Colonic mucosa (tissue), 4 donors: ENCODE measurements at places on chromosomes 5 and 9. TPM values are rescaled to one million over a fixed set of nuclear protein-coding genes. Genes with fewer than 3 reads are reported as not detected.

Gene NOXA1
- 27.5 TPM for total RNA-seq

Gene RNF208
- total RNA-seq, result 9.3 TPM

Gene WDR38
- not detected for total RNA-seq

Gene CCL27
- not detected for total RNA-seq

Gene IGIP
- total RNA-seq, result 7.8 TPM

Gene SV2C
- total RNA-seq, result 0.20 TPM

Gene SLC6A19
- total RNA-seq, result 0.67 TPM

- DNase-seq, result peak; percentile 34
These were observed 16.4 kb downstream of the JADE2 start for GRCh38 chr5:134541736-134542376.

GRCh38 chr5:76113103-76113502, 29.9 kb downstream of the SV2C start:
- peak; percentile 71 for DNase-seq

DNA sequence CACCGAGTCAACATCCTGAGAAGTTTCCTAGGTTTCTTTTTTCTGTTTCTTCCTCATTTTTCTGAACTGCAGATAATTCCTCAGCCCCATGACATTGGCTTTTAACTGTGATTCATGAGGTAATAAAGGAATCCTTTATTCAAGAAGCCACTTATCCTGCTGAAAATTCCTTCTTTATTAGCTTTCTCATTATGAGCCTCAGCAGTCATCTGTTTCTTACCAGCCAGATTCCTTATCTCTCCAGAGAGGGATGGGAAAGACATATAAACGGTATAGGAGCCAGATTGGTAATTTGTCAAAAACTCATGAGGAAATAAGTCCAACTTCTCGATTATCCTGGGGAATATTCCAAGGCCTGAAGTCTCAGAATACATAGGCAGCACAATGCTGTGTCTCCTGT, 465.4 kb downstream of the ICE1 start:
- no peak for DNase-seq

GRCh38 chr9:111016016-111016415, 22.3 kb downstream of the LPAR1 start:
- no peak for DNase-seq

- no peak for DNase-seq
These were observed 86.2 kb upstream of the DHFR start for GRCh38 chr5:80740999-80741398.

DNA sequence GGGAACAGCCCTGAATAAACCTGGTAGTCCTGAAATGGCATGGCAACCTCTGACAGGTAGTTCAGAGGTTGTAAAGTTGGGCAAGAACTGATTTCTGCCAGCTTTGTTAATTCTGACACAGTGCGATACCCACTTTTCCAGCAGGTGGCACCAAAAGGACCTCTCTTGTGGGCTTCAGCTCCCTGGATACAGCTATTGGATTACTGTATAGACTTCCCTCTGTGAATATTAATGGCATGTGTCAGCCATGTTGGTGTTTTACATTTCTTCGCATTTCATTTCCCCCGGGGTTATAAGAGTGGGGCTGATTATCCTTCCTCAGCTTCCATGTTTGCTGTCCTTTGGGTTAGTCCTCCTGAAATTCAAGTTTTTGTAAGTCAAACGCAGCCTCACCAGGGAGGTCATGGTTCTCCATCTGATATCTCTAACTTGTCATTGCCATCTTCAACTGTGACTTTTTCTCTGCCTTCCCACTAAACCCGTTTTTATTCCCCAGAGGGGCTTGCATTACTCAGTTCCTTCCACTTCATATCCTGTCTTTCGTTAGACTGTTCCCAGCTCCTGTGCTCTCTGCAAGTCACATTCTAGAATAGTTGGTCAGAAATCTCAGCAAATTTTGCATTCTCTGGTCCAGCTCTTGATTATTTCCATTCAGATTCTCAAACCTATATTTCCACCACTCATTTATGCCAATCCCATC, 135.6 kb downstream of the LIFR start:
- DNase-seq, result peak; percentile 53

DNA sequence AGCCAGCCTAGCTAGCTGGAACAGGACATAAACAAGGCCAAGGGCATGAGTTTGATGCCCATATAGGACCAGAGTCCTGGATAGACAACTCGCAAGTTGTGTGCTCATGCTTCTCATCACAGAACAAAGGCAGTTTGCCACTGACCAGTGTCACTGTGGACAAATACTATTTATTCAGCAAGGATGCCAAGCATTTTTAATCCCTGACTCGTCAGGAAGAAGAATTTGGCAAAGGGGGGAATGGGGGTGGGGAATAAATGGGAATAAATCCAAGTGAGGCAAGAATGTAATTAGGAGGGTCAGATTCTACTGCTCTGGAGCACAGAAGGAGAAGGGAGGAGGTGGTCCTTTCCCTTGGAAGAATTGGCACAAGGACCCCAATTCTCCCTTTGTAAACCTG, 46.8 kb upstream of the ANKRD55 start:
- DNase-seq, result no peak

Gene SAXO1
- not detected for total RNA-seq

- DNase-seq, result peak; percentile 29
These were observed 535.3 kb downstream of the PDE4D start for GRCh38 chr5:59358005-59358861.

DNA sequence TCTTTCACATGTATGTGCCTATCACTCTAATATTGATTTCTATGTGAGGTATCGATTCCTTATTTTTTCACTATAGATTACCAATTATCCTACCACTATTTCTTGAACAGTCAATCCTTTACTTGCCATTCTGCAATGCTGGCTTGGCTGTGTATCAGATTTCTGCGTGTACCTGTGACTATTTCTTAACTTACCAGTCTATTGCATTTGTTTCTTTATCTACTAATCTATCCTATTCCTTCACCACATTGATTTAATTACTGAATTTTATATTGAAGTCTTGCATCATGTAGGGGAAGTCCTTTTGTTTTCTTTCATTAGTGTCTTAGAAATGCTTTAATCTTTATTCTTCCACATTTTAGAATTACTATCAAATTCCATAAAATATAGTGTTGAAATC, 684.8 kb downstream of the LRRC70 start:
- DNase-seq, result no peak

- no peak for DNase-seq
These were observed 113.4 kb downstream of the LHX2 start for GRCh38 chr9:124124729-124125650.

- no peak for DNase-seq
These were observed 65.6 kb upstream of the FRRS1L start for GRCh38 chr9:109232449-109233237.

- DNase-seq, result no peak
These were observed 312.8 kb downstream of the TLE4 start for GRCh38 chr9:79884546-79884945.

GRCh38 chr5:2370626-2371418, 380.7 kb downstream of the IRX2 start:
- DNase-seq, result no peak

DNA sequence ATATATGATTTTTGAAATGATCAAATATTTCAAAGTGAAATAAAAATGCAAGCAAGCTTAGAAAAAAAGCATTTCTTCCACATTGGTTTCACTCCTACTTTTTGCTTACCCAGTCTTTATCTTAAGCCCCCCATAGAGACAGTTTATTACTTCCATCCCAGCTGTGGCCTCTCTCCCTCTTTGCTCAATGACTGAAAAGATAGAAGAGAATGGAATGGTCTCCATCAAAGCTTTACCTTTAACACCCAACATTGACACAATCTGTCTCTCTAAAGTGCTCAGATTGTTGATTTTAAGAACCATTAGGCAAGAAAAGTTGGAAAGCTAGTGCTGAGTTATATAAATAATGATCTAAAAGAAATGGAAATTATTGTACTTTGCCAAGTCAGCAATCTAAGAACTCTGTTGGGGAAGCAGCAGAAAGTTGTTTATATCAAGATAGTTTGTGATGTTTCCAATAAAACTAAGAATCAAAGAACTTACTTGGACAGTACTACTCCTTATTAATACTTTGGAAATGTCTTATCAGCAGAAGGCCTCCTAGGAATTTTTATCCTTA, 277.5 kb upstream of the NREP start:
- no peak for DNase-seq

Gene C5orf34
- 5.0 TPM for total RNA-seq

DNA sequence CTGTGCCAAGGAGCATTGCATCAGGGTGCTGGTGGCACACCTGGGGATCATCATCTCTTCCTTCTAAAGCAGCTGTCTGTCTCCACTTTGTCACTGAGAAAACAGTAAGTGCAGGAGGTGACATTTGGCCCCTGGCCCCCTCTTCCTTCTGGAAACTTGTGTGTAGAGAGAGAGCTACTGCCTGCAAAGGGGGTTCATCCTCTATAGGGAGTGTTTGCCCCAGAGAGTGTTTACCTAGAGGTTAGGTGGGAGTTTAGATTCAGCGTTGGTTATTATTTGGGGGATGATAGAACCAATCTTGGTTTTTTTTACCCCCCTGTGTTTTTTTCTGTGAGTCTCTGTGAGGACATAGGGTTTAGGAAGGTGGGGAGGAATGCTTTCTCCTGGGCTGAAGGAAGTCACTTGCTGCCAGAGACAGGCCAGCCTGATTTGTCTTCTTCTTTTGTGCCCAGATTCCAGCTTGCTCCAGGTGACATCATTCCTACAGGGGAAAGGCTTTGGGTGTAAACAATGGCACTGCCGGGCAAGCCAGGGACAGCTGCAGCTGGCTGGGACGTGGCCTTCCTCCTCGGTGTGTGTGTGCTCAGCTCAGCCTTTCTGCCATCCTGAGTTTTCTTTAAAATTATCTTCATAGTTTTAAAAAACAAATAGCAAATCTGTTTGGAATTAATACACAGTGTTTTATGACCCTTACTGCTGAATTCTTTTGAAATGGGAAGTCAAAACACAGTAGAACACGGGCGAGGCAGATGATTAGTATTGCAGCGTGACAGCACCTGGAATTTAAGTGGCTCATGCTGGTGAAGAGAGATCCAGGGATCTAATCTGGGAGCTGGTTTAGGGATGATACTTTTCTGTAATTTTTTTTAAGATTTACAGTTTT, 24.5 kb downstream of the PRRC2B start:
- peak; percentile 33 for DNase-seq

GRCh38 chr5:124054564-124054963, 542.6 kb downstream of the CSNK1G3 start:
- no peak for DNase-seq

Gene EIF4E1B
- total RNA-seq, result not detected

DNA sequence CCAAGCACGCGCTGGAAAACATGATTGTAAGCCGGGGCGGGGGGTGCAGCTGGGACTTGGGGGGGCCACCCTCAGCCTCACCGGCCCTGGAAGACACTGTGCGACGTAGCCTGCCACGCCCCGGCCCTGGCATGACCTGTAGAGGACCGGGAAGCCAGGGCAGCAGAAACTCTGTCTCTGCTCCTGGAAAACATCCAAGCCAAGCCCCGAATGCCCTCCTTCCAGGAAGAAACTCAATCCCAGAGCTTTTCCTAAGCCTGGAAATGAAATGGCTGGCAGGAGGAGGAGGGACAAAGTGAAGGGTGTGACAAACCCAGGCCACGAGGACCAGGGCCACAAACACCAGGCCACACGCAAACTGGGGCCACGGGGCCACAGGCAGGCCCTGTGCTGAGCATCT, 55.4 kb downstream of the KCNT1 start:
- DNase-seq, result no peak

DNA sequence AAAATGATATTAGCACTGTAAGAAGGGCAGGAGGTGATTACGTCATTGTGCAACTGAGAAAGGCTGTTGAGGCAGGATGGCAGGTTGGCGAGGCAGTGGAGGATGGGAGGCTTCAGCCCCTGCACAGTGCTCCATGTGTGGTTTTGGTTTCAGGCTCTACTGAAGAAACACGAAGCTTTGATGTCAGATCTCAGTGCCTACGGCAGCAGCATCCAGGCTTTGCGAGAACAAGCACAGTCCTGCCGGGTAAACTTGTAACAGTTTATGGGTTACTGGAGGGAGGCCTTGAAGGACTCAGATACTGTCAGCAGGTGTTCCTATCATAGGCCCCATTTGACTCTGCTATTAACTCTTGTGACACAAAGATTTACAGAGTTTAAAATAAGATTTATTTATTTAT, 35.1 kb downstream of the SPTAN1 start:
- DNase-seq, result no peak

DNA sequence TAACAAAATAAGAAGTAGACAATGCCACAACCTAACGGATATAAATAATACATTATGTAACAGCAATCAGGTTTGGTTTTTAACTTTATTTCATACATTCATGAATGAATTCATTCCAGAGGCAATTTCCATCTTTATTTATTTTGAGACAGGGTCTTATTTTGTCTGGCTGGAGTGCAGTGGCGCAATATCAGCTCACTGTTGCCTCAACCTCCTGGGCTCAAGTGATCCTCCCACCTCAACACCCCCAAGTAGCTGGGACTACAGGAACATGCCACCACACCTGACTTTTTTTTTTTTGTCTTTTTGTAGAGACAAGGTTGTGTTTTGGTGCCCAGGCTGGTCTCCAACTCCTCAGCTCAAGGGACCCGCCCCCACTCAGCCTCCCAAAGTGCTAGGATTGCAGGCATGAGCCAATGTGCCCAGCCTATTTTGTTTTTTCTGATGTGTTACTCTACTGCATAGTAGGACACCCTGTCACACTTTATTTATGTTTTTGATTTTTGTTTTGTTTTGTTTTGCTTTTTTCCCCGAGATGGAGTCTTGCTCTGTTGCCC, 26.3 kb upstream of the C5orf24 start:
- DNase-seq, result no peak

DNA sequence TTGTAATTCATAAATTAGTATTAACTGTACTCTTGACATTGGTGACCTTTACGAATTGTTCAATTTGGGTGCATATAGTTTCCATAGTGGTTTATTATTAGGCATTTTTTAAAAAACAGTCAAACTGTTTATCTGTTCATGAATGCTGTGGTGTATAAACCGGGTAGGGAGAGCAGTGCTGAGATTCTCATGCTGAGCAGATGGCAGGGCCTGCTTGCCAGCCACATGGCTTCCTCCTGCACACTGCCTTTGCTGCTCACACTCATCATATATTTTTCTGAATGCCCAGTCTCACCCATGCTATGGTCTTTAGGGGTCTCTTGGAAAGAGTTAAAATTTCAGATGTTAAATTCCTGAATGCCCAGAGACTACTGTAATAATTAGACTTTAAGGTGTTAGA, 40.8 kb downstream of the NNT start:
- no peak for DNase-seq

Gene ANKRD31
- 0.05 TPM for total RNA-seq

DNA sequence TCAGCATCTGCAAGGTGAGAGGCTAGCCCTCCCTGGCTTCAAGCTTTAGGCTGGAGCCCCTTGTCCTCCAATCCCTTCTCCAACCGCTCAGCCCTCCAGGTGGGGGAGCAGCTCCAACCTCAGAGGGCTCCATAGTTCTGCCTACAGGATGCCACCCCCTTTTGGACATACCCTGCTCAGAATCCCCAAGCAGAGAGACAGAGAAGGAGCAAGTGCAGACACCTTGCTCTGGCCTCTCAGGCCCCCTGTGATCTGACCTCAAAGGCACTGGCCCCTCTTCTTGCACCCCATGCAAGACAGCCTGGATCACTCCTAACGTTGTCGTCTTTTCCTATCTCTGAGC, 101.6 kb downstream of the C5orf15 start:
- DNase-seq, result no peak

DNA sequence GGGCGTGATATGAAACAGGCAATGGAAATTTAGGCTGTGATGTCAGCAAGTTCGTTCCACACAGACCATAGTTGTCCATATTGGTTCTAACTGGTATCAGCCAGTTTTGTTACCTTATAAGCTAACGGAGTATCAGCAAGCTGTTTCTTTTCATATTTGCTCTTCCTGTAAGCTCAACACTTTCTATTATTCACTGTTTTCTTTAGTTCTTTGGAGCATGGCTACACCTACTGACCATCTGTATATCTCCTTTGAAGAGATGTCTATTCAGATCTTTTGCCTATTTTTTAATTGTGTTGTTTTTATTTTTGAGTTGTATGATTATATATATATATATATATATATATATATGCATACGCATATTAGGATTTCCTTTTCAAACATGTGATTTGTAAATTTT, 1057.2 kb upstream of the CDH10 start:
- DNase-seq, result no peak
